SK-N-SH (cell line): ENCODE measurements at places on chromosomes 6 and 20. TPM values are rescaled to one million over a fixed set of nuclear protein-coding genes. Genes with fewer than 3 reads are reported as not detected.

The TULP4 gene
- polyA plus RNA-seq, result 5.9 and 6.2 TPM in 2 replicates

The PLA2G7 gene
- not detected in 2 replicates for polyA plus RNA-seq

The GFOD1 gene
- polyA plus RNA-seq, result 1.6 and 2.0 TPM in 2 replicates

The RIMS1 gene
- 0.20 and 0.45 TPM in 2 replicates for polyA plus RNA-seq

The ZC2HC1B gene
- not detected in 2 replicates for polyA plus RNA-seq

The BPIFB2 gene
- not detected in 2 replicates for polyA plus RNA-seq

The ACOT13 gene
- polyA plus RNA-seq, result 18.0 and 20.8 TPM in 2 replicates

The PTCHD4 gene
- polyA plus RNA-seq, result 4.0 and 5.1 TPM in 2 replicates

The GPR6 gene
- polyA plus RNA-seq, result not detected in 2 replicates

GRCh38 chr6:85449388-85449817 lies 480 bp upstream of the NT5E start:
- no peak for DNase-seq

DNA sequence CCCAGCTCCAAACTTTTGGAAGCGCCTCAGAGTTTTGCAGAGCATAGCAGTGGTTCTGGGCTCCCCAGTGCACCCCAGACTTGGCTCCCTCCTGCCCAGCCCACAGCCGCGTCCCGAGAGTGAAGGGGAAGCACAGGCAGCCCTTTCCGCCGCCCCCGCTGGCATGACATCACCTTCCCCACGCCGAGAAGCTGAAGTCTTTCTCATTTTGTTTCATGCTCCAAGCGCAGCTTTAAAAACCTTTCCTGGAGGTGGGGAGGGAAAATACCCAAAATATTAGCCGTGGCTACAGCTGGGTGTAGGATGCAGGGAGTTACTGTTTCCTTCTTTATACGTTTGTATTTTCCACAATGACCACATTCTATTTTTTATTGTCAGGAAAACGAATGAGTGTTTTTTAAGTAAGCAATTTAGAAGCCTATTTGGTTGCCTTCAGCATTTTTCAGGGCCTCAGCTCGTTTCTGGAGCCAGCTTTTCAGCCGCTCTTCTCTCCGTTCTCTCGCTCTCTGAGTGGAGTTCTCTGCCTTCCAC lies 72.9 kb downstream of the SNX5 start:
- DNase-seq, result no peak

GRCh38 chr20:57660922-57661745 lies 40.9 kb upstream of the ZBP1 start:
- DNase-seq, result peak; percentile 25

DNA sequence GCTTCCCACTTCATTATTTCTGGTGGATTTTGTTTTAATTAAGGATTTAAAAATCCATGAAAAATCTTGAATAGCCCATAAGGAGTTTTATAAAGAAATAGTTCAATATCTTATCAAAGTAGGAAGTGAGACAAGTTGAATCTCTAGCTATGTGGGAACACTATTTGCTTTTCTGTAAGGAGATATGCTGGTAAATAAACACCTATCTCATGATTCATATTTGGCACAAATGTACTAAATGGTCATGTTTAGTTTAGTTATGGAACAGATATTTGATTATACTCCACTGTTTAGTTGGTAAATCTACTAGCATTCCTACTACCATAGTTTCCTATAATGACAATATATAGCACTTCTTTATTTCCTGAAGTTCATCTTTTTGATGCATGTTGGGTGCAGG lies 239.9 kb upstream of the CEP162 start:
- DNase-seq, result no peak

GRCh38 chr6:108888052-108888451 lies 39.8 kb downstream of the ARMC2 start:
- no peak for DNase-seq

- DNase-seq, result no peak
These were observed 18.5 kb downstream of the POM121L2 start for GRCh38 chr6:27293436-27294098.

DNA sequence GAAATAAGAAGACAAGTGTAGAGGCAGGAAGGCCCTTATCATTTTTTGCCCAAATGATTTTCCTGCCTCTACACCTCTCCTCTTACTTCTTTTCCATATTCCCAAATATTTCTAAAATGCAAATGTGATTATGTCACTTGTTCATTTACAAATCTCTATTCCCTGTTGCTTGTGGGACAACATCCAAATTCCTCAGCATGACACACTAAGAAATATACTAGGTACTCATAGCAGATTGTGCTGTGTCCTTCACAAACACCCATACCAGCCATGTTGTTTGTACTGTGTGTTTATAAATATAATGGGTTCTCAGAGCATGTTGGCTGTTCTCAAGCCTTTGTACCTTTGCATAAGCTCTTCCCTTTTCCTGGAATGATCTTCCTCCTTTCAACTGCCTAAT lies 17.7 kb upstream of the FYN start:
- no peak for DNase-seq

DNA sequence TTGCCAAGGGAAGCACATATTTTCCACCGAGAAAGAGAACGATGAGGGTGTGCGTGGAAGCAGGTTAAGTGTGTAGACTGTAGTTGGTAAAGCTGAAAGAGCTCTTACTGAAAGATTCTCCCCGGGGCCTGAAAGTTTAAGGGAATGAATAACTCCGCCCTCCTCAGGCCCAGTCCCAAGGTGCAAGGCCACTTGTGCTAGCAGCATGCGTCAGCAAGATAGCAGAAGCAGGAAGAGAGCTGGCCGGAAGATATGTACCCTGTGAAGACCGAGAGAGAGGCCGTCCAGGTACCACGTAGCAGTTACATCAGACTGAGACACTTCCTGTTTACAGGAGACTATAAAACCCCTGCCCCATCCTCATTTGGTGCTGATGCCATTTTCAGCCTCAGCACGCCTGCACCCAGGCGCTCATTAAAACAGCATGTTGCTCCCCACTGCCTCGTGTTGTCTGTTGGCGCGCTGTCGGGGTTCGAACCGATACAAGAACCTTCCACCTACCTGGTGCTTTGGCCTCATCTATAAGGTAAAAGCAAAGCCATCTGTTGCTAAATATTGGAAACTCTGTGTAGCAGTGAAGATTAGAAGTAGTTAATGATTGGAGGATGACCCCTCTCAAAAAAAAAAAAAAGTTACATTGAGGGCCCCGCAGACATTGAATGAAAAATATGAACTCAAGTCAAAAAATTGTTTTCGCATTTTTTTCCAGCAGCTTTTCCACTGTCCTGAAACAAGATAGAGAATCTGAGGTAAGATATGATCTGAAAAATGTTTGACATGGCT lies 18.6 kb upstream of the FAM135A start:
- DNase-seq, result no peak

DNA sequence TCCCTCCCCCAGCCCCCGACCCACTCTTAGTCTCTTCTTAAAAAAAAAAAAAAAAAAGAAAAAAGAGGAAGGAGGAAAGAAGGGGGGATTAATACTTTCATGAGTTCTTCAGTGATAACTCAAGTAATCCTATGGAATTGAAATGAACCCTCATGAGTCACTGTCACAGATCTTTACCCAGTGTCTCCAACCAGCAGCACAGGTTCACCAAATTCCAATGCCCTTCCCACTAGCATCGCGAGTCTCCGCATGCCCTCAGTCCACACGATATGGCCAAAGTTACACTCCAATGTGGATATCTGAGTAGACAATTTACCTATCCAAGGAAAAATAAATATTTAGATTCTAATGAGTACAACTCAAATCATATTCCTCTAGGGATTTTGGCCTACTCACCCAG lies 74.5 kb downstream of the MDN1 start:
- DNase-seq, result no peak

GRCh38 chr6:37456816-37457560 lies 24.0 kb downstream of the CMTR1 start:
- no peak for DNase-seq

DNA sequence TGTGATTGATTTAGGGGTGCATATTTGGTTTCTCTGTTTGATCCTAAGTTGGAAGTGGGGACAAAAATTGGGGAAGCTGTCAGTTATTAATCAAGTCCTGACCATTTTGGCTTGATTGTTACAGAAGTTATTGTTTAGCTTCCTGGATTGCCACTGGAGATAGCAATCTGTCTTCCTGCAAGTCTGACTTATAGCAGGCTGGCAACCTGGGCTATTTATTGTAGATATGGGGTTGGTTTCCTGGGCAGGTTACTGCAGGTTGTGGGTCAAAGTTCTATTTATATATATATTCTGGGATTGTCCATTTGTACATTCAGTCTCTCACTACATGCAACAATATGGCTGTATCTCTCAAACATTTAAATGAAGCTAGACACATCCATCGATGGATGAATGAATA lies 17.8 kb downstream of the KCNS1 start:
- no peak for DNase-seq

- DNase-seq, result no peak
These were observed 449.9 kb downstream of the DHX35 start for GRCh38 chr20:39412091-39412490.

- DNase-seq, result no peak
These were observed 36.1 kb downstream of the DSE start for GRCh38 chr6:116406678-116407345.

- DNase-seq, result peak; percentile 56
These were observed 127.6 kb upstream of the AKAP12 start for GRCh38 chr6:151112130-151112529.

GRCh38 chr6:3397229-3398164 lies 59.4 kb downstream of the SLC22A23 start:
- DNase-seq, result no peak

- DNase-seq, result no peak
These were observed 141.7 kb downstream of the MTFR2 start for GRCh38 chr6:136108361-136108945.

DNA sequence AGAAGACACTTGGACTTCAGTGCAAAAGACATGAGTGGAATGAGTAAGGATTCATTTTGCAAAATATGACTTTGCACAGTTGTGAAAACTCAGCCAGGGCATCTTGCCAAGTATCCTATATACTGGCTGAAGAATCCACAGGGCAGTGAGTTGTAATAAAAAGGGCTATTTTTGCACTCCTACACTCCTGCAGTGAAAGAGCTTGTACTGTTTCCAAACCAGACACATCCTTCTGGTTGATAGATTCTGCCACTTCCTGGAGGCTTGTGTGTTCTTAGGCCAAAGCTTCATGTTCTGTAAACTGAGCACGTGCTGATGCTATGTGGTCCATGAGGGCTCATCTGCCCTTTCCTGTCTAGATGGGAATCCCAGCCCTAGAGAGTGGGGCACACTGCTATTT lies 34.9 kb downstream of the GMPR start:
- no peak for DNase-seq

DNA sequence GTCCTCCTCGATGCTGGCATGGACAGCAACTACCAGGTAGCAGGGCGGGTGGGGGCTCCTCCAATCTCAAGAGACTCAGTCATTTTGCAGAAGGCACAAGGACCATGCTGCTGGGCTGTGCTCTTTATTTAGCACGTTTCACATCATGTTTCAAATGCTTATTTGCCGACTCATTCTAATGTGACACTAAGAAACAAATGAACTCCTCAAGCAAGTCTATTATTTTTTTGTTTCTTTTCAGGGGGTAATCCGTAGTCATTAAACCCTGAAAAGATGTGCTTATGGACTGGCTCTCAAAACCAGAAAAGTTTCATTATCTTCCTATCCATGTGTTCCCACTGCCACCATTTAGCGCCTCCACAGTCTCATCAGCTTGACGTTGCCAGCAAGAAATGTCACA lies 92.9 kb downstream of the ANKS1A start:
- DNase-seq, result no peak

DNA sequence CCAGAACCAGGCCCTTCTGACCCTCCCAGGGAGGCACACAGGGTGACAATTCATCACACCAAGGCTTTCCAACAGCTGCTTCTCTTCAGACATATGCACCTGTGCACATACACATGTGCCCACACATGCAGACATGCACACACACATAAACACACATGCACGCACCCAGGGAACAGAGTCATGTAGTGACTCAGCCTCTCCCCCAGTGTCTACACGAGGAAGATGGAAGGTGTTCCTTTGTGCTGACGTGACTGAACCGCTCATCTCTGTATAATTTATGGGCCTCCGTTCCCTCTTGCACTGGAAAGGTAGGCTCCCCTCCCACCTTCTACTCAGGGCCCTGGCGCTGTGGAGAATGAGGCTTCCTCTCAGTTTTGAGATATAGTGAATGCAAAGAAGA lies 23.8 kb upstream of the PLEKHG1 start:
- DNase-seq, result no peak

GRCh38 chr20:62227591-62227976 lies 7.5 kb upstream of the HRH3 start:
- DNase-seq, result no peak

- DNase-seq, result no peak
These were observed 152.4 kb downstream of the THBS2 start for GRCh38 chr6:169101036-169101805.

GRCh38 chr6:163187606-163188005 lies 226.9 kb upstream of the QKI start:
- no peak for DNase-seq

GRCh38 chr6:138001750-138002349 lies 105.4 kb downstream of the PERP start:
- peak; percentile 34 for DNase-seq

DNA sequence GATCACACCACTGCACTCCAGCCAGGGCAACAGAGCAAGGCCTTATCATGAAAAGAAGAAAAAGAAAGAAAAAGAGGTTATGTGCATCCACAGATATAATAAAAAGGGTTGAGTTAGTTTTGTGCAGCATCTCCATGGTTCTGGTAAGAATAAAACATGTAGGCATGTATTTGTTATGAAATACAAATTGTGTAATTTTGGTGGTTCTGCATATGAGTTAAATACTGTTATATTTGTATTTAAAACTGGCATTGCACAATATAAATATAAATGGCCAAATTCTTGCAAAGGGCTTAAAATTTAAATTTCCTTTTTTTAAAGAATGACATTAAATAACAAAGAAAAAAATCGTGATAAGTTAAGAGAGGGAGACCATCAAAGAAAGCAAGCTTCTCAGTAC lies 159.1 kb upstream of the PREP start:
- no peak for DNase-seq

GRCh38 chr6:20173833-20174792 lies 38.2 kb downstream of the MBOAT1 start:
- no peak for DNase-seq

DNA sequence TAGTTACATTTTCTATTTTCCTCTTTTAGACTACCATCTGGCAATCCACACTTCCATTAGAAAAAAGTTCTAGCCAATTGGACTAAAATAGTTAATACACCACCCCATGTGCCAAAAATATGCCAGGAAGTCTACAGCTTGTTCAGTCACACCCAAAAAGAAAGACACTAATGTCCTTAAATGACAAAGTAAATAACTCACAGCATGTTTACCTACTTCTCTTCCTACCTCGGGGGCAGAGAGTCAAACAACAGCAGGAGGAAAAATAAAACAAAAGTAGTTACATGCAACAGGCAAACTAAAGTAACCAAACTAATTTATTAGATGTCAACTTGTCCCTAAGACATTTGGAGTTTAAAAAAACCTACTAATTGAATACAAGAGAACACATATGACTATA lies 57.0 kb downstream of the UBE3D start:
- no peak for DNase-seq

- no peak for DNase-seq
These were observed 6.6 kb downstream of the APOBEC2 start for GRCh38 chr6:41059556-41059955.

DNA sequence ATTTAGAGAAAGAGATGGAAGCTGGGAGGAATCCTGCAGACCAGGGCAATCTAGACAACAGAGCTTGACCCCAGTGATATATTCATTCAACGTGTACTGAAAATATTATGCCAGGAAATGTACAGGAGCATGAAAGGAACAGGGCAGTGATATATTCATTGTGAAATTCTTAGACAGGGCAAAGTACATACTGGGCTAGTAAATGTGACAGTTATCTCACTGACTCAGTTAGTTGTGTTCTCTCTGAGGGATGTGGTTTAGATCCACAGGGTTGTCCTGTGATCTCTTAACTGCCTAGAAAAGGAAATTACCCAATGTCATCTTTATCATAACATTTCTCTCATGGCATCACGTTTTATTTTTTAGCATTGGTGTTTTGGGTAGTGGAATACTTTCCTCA lies 891.3 kb downstream of the EYS start:
- no peak for DNase-seq
